CD4-positive, alpha-beta T cell treated with Interleukin-2 at 100 ng/mL for 4 hours (primary cell): ENCODE measurements at places on chromosomes 1 and 21.

GRCh38 chr1:25246600-25247023 lies 642 bp downstream of the RSRP1 start:
- DNase-seq: no peak

- no peak for DNase-seq
These were observed 44.9 kb downstream of the EVA1C start for GRCh38 chr21:32457360-32457840.

DNA sequence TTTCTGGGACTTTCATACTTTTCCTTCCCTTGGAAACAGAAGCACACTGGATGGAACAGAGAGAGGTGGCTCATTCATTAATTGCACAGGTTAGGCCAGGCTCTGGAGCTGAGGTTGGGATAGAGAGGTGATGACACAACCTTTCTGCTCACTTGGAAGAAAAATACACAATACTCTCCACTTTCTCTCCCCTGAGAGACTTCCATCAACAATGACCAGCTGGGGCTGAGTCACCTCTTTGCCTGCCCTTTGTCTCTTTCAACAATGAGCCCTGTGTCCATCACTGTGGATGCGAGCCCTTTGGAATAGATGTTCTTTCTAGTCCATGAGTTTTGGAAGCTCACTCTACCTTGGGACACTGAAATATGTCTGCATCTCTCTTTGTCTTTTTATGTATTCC lies 43.1 kb downstream of the ATP2B4 start:
- DNase-seq: no peak

DNA sequence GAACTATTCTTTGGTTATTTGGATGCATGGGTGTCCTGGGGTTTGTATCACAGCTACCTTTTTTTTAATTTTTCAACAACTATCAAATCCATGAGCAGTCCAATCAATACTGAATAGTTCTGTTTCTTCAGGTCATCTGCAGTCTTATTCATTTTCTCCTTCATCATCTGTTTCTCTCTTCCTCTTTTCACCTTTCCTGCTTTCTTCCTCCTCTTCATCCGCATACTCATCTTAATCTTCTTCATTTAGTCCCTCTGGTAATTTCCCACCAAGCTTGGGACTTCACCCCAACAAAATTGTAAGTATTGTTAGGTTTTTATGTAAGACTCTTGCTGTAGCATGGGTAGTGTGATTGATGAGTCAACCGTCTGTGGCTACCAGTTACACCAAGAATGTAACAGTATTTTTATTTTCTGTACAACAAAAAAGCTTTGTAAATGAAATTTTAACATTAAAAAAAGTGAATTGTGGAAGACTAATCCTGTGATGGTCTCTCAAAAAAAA lies 184.1 kb upstream of the RNPC3 start:
- no peak for DNase-seq

DNA sequence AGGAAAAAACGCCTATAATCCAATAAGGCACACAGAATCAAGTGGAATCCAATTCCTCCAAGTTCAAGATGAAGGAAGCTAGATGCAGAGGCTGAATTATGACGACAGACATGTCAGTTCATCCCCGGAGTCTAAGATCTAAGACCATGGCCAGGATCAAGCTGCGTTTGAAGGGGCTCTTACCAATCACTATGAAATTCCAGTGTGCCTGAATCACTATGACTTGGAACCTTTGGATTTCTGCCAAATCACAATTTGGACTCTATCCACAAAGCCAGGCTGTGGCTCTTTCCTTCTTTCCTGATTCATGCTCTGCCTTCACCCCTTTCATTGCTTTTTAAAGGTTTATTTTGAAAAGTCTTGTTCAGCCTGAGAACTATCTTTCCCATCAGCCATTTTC lies 17.1 kb downstream of the OLIG2 start:
- no peak for DNase-seq

DNA sequence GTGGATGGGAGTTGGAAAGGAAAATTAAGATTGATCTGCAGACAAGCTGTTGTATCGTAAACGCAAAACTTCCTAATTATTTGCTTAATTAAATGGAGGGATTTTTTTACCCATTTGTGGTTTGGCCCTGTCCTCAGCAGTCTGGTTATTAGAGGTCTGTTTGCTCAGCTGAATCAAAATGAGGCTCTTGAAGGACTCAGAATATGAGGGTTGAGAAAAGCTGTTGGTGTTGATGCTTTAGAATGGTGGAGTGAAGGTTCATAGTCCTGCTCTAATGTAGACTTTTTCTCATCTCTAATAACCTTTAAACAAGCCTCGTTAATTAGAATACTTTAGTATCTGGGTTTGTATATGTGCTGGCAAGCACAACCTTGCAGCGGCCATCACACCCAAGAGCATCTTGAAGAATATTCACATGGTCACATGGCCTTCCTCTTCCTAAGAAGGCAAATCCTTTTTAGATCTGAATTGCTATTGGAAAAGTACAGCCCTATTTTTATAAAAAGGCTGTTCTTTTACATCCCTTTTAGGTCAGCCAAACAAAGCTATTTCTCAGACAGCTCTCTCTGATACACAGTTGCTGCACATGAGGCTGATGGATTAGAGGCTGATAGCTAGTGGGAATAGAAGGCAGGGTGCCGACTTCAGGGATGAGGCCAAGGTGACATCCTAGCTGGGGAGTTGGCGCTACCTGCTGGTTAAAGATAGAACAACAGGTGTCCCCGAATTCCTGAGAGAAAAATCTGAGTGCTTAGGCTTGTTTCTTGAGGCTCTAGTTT lies 53.8 kb downstream of the MACF1 start:
- peak; percentile 73 for DNase-seq

GRCh38 chr1:34532113-34532512 lies 222.7 kb upstream of the GJB5 start:
- DNase-seq: no peak

- DNase-seq: no peak
These were observed 38.8 kb downstream of the RIPK4 start for GRCh38 chr21:41727784-41728763.

DNA sequence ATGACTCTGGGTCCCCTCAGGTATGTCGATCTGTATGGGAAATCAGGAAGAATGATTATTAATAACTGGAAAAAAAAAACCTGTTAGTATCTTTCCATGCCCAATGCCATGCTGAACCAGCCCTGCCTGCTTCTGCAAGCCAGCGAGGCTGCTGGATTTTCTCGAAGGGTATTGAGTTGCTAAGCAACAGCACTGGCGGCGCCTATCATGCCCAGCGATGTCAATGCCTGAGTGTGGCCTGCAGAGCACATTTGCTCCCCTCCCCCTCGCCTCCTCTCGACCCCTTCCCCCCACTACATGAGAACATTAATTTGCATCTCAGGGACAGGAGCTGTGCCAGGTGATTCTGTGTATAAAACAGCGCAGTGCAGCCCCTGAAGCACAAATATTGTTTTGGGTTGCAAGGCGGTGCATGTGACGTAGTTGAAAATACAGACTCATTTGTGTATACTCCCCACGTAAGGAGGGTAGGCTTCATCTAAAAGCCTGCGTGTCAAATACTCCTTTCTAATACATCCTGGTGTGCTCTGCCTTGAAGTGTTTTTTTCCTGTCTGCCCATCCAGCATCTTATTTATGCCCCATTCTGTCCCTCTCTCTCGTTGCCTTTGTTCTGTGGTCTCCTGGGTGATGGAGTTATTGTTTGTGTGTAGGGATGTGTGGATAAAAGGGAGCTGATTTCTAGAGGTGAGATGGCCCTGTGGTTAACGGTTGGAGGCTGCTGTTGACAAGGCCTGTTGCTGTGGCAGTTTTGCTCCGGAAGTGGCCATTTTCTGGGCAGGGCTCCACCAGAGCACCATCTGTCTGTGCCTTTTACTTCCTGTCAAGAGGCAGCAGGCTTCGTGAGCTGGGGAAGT lies 32.7 kb upstream of the ATP5PO start:
- DNase-seq: peak; percentile 94
